ENCODE measurements at places on chromosomes 7 and 10.

- no peak for DNase-seq
Observed at GRCh38 chr10:71203716-71204115, 8.7 kb upstream of the UNC5B start.

GRCh38 chr10:36457751-36458150 lies 667.6 kb upstream of the ANKRD30A start:
- no peak for DNase-seq

DNA sequence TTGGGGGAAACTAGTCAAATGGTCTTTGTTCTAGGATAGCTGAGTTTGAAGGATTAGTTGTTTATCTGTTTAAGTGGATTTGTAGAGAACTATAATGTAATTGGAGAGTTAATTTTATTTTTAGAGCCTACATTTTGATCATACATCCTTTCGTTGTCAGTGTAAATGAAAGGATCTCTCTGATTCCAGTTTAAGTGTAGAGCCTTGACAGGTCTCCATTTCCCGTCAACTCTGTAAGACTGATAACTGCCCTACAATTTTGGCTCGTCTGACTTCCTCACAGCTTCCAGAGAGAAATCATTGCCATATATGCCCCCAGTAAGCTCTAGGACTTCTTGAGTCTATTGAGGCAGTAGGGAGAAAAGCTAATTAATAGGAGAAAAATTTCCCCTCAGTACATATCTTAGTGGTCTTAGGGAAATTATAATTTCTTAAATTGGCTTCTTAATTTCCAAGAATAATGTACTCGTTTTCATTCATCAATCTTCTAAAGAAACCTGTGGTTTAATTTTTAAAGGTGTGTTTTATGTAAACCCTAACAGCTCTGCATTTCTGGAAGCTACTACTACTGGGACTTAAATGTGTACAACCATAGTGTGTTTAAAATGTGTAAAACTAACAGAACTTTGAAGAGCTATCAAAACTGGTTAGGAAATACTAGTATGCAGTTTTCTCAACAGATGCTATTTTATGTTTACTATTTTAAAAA lies 3.8 kb downstream of the KMT2E start:
- DNase-seq: no peak

DNA sequence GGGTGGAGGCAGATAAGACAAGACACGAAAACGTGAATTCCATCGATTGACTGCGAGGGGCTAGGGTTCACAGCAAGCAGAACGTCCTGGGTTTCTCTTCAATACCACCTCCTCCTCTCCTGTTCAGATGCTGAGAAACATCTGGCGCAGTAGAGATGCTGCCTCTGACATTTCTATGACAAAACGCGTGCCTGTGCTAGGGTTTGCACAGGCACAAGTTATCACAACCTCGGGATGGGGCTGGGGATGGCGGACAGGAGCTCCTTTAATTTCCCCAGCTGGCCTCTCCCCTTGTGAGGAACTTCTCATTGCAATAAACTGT lies 99.8 kb upstream of the SVIL start:
- no peak for DNase-seq

DNA sequence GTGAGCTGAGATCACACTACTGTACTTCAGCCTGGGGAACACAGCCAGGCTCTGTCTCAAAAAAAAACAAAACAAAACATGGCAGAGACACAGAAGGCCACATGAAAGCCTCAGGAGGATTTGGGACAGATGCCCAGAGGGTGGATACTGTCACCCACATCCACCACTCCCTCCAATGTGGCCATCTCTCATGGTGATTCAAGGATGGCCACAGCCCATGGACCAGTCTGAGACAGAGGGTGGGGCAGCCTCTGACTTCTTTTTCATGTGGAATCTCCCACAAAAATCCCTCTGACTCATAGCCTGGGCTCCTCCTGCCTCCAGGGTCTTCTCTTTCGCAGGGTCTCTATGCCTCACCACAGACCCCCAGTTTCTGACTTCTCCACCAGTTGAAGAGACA lies 59.0 kb upstream of the GTF2I start:
- DNase-seq: no peak

- DNase-seq: no peak
Observed at GRCh38 chr7:71470830-71471229, 338.9 kb downstream of the GALNT17 start.

- no peak for DNase-seq
Observed at GRCh38 chr10:124741922-124742412, 2.2 kb downstream of the FAM53B start.

GRCh38 chr7:36635091-36635490 lies 89.2 kb downstream of the AOAH start:
- DNase-seq: no peak

- DNase-seq: no peak
Observed at GRCh38 chr10:66828957-66829356, 96.9 kb upstream of the LRRTM3 start.

DNA sequence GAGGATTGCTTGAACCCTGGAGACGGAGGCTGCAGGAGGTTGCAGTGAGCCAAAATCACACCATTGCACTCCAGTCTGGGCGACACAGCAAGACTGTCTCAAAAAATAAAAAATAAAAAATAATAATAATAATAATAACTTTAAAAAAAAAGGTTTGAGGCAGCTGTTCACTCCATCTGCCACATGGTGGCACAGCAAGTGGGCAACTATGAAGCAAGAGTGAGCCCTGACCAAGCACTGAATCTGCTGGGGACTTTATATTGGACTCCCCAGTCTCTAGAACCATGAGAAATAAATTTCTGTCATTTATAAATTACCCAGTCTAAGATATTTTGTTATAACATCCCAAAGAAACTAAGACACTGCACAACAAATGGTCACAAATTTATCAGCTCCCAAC lies 14.6 kb upstream of the BRI3 start:
- DNase-seq: no peak

GRCh38 chr7:157519246-157519645 lies 182.4 kb downstream of the DNAJB6 start:
- no peak for DNase-seq

GRCh38 chr7:106731187-106731586 lies 70.2 kb upstream of the CCDC71L start:
- DNase-seq: no peak

DNA sequence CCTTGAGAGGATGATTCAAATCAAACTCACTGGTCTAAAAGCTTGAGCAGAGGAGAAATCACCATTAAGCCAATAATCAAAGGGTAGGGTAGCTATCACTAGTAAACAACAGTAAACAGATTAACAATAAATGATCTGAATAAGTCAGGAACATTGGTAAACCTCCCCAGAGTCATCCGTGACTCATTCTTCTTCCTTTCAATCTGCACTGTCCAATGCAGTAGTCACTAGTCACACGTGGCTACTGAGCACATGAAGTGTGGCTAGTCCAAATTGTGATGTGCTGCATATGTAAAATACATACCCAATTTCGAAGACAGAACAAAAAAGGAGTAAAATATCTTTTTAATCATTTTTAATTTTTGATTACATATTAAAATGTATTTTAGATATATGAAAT lies 64.0 kb downstream of the ERCC6 start:
- DNase-seq: no peak

DNA sequence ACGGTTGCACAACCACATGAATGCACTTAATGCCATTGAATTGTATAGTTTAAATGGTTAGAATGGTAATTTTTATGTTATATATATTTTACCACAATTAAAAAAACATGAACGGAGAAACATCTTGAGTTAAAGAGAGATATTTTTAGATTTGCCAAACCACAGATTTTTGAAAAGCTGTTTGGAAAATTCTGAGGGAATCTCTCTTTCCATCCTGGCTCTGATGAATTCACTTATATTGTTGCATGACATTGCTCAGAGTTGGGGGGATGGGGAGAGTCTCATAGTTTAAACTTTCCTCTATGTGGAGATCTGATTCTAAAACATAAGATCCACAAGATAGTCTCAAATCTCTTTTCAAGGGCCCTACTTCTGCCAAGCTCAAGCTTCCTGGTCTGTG lies 275.0 kb upstream of the NPVF start:
- DNase-seq: no peak

GRCh38 chr10:127102176-127102575 lies 94.2 kb downstream of the INSYN2A start:
- DNase-seq: no peak

DNA sequence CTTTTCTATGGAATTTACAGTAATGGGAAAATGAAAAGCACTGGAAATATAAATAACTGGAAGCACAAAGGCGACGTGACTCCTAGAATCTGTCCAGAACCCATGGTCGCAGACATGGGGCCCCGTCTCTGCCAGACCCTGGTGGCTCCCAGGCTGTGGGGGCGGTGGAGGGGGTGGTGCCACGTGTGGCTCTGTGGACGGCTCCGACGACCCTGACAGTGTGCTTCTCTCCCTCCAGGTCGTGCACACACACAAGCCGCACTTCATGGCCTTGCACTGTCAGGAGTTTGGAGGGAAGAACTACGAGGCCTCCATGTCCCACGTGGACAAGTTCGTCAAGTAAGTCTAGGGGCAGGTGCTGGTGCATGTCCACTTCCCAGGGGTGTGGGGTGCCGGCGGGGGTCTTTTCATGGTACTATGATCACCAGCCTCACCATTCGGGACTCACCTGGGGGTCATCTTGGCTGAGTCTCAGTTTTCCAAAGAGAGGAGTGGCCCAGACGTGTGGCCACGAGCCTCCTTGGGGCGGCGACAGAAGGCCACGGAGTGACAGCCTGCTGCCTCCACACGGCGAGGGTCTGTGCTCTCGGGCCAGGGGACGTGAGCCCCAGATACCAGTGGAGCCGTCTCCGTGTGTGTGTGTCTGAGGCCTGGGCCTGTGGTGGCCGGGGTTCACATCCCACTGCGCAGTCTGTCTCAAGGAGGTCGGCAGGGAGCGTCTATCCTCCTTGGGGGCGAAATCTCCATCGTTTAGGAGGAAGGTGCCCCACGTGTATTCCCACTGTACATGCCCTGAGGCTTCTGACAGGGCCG lies 108.2 kb downstream of the INPP5A start:
- peak; percentile 4 for DNase-seq

DNA sequence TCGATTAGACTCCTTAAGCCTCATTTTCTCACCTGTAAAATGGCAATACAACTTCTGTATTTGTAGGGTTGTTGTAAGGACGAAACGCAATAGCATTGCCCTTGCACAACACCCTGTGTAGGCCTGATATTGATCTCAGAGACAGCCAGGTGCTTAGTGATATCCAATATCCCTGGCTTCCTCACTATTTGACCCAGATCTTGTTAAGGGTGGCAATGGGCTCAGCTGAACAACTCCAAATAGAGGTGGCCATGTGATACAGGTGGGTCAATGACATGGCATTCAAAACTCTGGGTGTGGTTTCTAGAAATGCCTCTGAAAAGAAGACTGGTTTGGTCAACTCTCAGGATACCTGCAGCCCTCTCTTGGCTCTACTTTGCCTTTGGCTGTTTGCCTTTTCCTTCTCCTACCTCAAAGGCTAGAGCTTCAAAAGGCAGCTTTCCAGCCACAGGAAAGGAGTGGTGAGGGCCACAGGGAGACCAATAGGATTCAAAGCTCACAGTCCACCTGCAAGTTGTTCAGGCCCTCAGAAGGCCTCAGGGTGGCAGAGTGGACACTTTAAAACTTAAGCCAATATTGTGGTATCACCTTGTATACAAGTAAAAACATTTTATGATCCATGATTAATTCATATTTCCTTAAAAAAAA lies 14.9 kb upstream of the GATAD1 start:
- DNase-seq: no peak

GRCh38 chr7:139777133-139777891 lies 486 bp downstream of the HIPK2 start:
- DNase-seq: peak; percentile 18

- no peak for DNase-seq
Observed at GRCh38 chr10:29595146-29595545, 39.6 kb downstream of the SVIL start.

- DNase-seq: no peak
Observed at GRCh38 chr7:110698576-110698975, 392.4 kb upstream of the LRRN3 start.

GRCh38 chr10:100186253-100187212 lies 704 bp upstream of the ERLIN1 start:
- DNase-seq: no peak

GRCh38 chr7:134935701-134936100 lies 50.6 kb upstream of the AGBL3 start:
- DNase-seq: no peak

GRCh38 chr7:55024776-55025175 lies 6.0 kb downstream of the EGFR start:
- no peak for DNase-seq

DNA sequence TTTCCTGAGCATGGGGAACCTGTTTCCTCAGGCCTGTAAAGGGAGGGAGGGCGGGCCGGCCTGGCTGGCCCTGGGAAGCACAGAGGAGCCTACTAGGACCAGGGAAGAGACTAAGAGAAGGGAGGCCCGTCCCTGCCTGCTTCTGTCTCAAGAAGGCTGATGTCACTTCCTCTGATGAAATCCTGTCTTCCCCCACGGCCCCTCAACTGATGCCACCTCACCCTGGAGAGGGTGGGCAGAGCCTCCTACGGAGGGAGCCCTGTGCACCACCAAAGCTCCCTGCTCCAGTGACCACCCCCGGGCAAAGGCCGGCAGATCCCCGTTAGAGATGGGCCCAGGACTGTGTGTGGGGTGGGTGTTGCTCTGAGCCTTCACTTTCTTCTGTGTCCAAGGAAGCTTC lies 1.0 kb upstream of the PILRA start:
- DNase-seq: no peak

DNA sequence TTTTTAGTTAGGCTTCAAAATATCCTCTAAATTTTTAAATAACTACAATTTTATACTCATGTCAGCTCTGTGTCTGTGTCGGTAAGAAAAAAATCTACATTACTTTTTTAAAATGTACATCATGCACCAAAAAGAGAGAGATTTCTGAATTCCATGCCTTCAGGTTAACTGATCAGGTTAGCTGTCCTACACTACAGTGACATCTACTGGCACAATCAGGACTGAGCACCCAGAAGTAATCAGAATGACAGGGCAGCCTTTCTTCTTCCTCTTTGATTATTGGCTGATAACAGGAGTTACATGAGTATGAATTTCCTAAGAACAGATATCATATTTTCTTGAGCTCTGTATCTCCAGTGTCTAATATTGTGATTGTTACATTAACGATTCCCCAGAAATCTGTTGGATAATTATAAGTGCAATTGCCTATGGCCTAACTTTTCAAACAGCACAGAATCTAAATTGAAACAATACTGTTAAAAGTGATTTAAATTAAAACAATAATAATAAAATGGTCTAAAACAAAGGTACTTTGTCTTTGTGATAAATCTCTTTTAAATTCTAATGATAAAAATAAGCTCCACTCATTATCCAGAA lies 41.8 kb upstream of the HYCC1 start:
- peak; percentile 17 for DNase-seq

DNA sequence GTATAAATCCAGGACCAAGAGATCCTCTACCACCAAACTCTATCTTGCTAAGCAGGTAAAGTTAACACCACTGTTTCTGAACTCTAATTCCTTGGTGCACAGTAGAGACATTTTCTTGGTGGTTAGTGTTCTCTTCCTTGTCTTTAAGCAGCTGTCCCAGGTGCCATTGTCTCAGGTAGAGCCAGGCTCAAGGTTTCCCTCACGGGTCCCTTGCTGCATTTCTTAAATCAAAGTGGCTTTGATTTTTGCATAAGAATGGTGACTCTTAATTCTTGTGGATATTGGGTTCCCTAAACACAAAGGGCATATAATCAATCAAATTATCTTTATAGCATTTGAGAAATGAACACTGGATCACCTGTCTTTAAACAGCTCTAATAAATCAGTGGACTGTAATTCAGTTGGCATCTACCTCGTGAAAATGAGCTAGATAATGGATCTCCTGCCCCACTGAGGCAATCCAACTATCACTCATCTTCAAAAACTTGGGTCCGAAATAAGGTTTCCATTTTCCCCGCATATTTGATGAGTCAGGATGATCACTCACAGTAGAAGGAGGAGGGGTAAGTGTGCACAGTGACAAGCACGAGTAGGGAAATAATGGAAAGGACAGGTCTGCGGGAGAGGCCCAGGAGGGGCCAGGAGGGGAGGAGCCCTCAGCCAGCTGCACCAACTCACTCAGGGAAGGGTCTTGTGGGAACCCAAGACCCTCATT lies 2.4 kb downstream of the ABCC2 start:
- no peak for DNase-seq

All from T-helper 1 cell (primary cell).